Fibroblast of skin of scalp (primary cell): ENCODE measurements at places on chromosomes 6 and 20.

DNA sequence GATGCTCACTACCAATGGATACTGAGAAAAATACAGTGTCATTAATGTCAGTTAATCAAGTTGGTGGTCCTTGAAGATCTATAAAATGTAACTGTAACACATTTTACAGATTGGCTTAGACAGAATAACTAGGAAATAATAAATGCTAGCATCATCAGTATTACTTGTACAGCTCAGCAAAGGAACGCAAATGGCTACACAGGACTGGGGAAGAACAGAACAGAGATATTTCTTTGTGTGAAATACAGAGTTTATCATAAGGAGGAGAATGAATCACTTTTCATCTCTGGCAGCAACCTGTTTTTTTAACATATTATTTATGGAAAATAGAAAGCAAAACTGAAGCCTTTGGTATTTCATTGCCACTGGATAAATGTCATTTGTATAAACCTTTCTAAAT lies 8.2 kb upstream of the QKI start:
- no peak for DNase-seq

DNA sequence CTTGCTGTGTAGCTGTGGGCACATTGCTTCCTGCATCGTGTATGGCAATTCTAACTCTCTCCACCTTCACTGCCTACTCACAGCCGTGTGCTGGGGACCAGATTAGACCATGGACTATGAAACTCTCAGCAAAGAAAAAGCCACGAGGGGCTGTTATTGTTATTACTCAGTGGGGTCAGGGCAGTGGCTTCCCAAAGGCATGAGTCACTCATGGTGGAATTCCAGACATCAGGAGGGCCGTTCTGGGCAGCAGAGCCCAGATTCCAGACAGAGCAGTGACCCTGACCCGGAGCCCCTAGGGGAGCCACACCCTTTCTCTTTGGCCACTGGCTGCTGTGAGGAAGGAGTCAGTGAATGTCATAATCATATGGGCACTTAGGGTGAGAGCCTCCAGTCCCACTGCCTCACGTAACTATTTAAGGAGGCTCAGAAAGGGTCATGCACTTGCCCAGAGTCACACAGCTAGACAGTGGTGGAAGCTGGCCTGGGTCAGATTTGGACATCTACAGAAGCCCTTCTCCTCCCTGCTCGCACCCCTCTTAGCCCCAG lies 22.2 kb upstream of the CCN5 start:
- peak; percentile 97 for DNase-seq

GRCh38 chr6:3881711-3882421 lies 32.7 kb downstream of the FAM50B start:
- no peak for DNase-seq

GRCh38 chr6:34834789-34835518 lies 43.1 kb downstream of the BLTP3A start:
- no peak for DNase-seq

- no peak for DNase-seq
Measured at GRCh38 chr6:38775870-38776269, 60.8 kb downstream of the DNAH8 start.

DNA sequence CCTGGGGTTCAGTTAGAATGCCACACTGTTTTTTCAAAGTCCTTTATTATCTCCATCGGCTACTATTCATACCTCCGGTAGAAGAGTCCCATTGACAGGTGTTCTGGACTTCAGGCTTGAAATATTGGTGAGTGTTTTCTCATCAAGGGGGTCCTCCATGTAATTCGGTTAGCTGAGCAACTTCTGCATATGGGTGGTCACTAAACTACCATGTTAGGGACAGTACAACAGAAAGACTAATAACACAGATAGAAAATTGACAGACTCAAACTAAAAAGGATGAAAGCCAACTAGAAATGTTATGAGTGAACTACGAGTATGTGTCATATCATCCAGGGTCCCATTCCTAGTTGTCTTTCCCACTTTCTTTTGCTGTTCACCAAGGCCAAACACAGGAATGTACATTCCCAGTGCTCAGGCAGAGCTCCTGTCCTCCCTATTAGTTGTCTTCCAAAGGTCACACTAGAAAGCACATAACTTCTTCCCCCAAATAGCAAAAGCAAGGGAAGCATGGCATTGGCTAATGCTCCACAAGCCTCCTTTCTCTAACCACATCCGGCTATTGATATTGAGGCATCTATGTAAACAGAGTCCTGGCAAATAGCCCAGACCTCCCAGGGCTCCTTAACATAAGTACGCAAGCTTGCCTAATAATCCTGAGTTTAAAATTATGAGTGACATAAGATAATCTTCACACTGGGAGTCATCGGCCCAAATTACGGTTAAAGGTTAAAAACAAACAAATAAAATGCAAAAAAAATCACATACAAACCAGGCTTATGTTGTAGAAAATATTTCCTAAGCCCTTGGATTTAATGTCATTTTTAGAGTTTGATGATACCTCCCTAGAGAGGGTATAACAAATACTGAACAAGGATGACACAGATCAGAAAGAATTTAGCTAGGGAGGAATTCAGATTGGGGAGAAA lies 13.2 kb downstream of the CCN2 start:
- DNase-seq = peak; percentile 96

GRCh38 chr20:60092729-60093128 lies 134.5 kb downstream of the CDH26 start:
- DNase-seq = no peak
